Activated naive CD4-positive, alpha-beta T cell treated with anti-CD3 and anti-CD28 coated beads, Interleukin-2, amount 50 U/mL, for 16 hours (primary cell): ENCODE measurements at places on chromosomes 6 and 20.
A peak's percentile ranks its signal among the peaks of the same experiment; 100 is the strongest.

- no peak for DNase-seq
Observed at GRCh38 chr6:15674690-15675386, 12.0 kb upstream of the DTNBP1 start.

- no peak for DNase-seq
Observed at GRCh38 chr6:145315982-145316600, 419.2 kb downstream of the EPM2A start.

DNA sequence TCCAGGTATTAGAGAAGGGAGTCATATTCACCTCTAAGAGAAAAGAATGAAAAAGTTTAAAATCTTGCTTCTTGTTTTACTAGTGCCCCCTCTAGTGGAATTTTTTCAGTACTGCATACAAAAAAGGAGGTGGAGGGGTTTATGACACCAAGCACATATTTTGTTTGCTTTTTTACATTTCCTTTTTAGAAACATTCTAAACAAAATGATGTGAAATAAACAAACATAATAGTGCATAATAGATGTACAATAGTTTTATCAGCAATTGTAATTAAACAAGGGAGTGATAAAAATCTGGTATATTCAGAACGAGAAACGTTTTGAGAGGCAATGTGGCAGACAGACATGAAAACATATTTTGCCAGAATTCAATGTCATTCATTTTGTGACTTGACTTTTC lies 111.0 kb upstream of the TFAP2D start:
- no peak for DNase-seq

DNA sequence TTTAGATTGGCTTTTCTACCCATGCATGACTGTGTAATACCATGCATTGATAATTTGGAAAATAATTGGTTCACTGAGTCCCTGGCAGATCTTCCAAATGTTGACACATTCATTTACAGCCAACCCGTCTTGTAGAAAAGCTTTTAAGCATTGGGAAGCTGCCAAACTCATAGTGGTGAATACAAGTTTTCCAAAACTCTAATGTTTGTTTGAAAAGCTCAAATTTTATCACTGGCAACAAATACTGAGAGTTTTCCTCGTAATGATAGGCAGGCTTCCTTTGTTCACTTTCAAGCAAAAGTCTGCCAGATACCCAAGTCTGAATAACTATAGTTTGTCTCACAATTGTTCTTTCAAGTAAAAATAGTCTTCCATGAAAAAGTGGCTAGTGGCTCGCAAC lies 143.0 kb downstream of the FIG4 start:
- no peak for DNase-seq

DNA sequence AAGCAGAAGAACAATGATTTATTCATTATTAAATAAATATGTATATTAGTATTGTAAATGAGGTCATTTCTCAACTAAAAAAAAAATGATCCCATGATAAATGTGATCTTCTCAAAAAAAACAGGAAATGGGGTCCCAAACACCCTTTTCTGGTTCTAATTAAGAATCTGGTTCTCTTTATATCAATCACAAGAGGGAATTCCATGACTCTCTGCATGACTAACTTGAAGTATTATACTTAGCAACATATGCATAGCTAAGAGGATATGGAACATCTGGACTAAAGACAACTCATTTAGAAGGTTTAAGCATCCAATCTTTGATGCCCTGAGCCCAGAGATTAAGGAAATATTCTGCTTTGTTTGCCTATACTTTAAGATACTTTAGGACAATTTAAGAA lies 89.7 kb upstream of the EMILIN3 start:
- no peak for DNase-seq

DNA sequence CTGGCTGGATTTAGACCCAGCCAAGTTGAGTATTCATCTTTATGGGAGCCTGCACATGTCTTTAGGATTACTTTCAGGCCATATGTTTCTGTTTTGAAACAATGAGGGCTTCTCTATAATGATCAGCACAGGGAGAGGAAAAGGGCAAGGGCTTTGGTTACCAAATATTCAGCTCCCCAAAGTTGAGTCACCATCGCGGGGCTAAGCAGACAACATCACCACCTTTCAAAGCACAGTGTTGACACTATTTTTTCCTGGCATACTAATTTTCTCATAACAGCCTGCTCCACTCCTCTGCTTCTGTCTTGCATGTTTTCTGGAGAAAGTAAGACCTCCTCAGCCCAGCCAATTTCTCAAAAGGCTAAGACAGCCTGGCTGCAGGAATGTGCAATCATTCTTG lies 4.9 kb downstream of the SCML4 start:
- DNase-seq, result peak; percentile 43

- no peak for DNase-seq
Observed at GRCh38 chr20:5135363-5136012, 8.7 kb downstream of the CDS2 start.

- no peak for DNase-seq
Observed at GRCh38 chr20:19404826-19405225, 192.4 kb downstream of the SLC24A3 start.

DNA sequence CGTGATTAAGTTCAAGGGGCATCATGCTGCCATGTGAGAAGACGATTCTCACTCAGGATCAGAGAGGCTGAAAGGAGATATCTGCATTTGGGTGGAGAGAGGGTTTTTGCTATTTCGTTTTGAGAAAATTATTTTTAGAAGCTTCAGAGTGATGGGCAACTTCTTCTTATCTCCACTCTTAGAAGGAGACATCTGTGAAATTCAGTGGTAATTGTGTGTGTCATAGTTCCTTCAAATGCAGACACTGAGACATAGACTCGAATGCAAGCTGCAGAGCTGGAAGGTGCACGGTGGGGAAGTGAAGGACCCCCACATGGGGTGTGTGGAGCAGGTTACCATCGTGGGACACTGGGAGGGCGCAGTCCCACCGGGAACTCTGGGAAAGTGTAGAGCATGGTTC lies 116.8 kb downstream of the PRND start:
- no peak for DNase-seq

GRCh38 chr6:36760685-36761435 lies 63.2 kb downstream of the RAB44 start:
- no peak for DNase-seq

DNA sequence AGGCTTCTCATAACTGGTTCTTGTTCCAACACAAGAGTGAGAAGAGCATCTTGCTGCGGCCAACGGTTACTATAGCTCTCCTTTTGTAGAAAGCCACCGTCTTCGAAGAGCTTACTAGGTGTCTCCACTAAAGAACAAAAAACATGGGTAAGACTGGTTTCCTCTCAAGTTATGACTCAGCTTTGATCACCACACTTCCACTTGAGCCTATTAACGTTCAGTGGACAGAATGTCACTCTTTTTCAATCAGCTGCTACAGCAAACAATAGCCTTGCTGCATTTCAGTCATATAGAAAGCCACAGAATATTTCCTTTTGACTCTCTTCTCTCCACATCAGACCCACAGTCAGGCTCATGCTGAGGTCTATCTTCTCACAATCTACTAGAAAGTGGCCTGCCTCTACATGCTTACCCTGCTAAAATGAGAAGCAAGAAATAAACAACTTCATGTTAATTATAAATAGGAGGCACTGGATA lies 243.5 kb upstream of the PREP start:
- no peak for DNase-seq

GRCh38 chr20:56371977-56372376 lies 13.2 kb downstream of the FAM210B start:
- DNase-seq, result no peak

- DNase-seq, result no peak
Observed at GRCh38 chr6:141103246-141103645, 1029.5 kb upstream of the GJE1 start.

- no peak for DNase-seq
Observed at GRCh38 chr6:56660381-56660730, 17.7 kb upstream of the DST start.

- DNase-seq, result no peak
Observed at GRCh38 chr20:61440548-61441055, 188.5 kb downstream of the CDH4 start.

DNA sequence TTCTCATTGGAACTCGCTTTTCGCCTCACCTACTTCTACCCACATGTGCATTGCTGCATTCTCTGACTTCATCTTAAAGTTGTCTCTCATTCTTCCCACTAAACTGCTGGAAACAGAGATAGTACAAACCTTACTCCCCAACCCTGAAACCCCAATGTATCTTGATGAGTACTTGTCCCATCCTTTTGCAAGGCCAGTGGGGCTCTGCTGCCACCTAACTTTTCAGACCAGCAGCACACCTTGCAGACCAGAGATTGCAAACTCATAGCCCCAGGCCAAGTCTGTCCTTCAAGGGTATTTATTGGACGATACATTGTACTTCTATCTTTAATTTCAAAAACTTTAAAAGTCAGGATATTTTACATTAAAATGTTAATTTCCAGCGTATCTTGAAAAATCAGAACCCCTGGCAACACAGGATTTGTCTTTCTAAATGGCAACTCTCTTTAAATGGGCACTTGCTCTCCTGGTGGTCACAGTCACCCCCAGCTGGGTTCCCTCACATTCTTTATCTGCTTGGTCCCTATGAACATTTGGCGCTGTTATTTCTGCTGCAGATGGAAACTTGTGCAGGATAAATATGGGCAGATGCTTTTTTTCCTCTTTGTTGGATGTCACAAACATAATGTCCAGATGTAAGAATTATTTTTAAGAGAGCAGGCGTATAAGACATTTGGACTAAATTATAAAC lies 83.9 kb downstream of the SOD2 start:
- DNase-seq, result no peak

DNA sequence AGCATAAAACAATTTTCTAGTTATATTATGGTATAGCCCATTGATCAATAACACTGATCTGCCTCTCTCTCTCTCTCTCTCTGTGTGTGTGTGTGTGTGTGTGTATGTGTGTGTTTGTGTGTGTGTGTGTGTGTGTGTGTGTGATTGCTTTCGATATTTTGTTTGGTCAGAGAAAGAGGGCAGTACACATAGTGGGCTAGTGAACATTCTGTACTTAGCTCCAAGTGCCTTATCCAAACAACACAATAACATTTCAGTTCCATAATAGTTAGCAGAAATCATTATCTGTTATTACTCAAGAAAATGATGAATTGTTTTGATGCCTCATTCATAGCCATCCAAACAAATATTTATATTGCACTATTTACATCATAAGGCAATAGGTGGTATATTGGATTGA lies 979.1 kb upstream of the CITED2 start:
- DNase-seq, result no peak

GRCh38 chr20:38267296-38267695 lies 6.8 kb upstream of the KIAA1755 start:
- no peak for DNase-seq

DNA sequence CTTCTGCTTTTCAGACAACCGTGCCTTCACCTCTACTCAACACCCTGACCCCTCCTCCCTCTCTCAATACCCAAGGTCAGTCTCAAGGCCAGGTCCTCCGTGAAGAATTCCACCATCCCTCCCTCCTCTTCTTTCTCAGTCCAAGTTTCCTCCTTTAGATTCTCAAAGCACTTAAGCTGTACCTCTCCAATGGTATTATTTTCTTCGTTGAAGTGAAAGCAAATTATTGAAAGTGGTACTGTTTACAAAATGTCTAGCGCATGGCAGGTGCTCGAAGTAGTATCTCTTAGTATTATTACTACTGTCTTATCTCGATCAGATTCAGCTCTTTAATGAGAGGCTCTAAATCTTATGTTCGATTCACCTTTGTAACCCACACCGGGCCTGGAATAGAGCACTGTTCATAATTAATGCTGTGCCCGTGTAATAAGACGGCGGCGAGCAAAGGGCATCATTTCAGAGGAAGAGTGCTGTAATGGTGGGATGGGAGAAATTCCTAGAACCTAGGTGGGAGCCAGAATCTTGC lies 593 bp upstream of the RALGAPB start:
- no peak for DNase-seq

DNA sequence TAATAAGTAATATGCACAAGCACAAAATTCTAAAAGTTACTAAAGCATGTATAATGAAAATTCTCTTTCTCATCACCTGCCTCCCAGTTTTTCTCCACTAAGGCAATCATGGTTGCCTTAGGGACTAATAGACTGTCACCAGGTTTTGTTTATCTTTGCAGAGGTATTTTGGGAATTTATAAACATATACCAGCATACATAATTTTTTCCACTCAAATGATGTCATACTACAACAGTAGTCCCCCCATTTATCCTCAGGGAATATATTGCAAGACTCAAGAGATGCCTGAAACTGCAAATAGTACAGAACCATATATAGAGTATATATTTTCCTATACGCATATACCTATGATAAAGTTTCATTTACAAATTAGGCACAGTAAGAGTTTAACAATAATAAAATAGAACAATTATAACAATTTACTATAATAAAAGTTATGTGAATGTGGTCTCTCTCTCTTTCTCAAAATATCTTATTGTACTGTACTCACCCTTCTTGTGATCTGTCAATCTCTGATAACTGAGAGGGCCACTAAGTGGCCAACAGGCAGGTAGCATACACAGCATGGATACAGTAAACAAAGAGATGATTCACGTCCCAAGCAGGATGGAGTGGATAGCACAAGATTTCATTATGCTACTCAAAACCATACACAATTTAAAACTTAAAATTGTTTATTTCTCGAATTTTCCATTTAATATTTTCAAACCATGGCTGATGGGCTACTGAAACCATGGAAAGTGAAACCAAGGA lies 19.7 kb downstream of the RBL1 start:
- no peak for DNase-seq

DNA sequence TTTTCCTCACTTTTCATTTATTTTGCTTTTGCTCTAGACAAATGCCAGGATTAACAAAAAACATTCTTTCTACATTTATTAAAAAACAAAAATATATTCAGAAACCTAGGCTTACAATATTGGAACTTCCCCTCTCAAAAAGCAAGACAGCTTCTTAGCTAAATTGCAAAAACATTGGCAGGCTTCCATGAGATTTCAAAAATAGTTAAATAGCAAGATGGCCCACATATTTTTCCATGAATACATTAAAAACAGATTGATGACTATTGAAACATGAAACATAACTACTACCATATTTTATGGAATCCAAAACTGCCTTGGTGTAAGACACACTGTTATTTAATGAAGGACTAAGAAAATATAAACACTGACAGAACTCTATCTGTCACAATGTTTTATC lies 92.0 kb downstream of the LY86 start:
- no peak for DNase-seq

- peak; percentile 22 for DNase-seq
Observed at GRCh38 chr20:17995967-17996819, 27.4 kb downstream of the MGME1 start.
